Lung microvascular endothelial cell (primary cell): ENCODE measurements at places on chromosomes 13 and 19. TPM values are rescaled to one million over a fixed set of nuclear protein-coding genes. Genes with fewer than 3 reads are reported as not detected.

DNA sequence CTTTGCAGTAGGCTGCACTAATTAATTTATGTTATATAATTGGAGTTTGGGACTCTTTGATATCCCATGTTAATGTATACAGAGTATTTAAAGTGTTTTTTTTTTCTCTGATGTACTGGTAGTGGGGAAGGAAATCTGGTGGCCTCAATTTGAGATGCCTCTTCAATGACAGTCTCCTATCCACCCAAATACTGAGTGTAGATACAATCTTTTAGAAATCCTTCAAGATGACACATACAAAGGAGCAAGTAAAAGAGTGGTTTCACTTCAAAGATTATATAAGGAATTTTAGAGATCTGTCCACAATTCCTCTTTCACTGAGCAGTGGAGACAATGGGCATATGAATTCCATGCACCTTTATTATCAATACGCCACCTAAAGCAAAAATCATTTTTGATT lies 15.1 kb downstream of the NALCN start:
- no peak for DNase-seq

DNA sequence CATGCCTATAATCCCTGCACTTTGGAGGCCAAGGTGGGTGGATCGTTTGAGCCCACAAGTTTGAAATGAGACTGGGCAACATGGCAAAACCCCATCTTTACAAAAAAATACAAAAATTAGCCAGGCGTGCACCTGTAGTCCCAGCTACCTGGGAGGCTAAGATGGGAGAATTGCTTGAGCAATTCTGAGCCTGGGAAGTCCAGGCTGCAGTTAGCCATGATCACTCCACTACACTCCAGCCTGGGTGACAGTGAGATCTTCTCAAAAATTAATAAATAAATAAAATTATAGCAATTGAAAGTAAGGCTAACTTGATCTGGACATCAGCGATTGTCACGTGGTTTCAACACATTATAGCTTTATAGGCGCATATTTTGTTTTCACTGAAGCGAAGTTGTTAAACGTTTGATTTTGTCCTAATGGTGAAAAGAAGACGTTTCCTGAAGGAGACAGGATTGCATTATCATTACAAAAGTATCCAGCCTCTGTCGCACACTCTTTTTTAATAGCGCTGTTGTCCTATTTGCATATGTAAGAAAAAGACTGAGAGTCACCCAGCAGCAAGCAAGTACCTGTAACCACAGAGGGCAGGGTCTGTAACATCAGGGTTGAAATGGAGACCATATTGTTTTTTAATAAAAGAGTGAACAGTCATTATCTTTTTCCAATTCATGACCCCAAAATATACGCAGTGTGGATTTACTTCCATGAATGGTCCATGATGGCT lies 335.7 kb downstream of the DCT start:
- no peak for DNase-seq

OR7C1 gene
- not detected in 2 replicates for total RNA-seq

LRRC63 gene
- total RNA-seq = under 0.01 TPM in 2 replicates

RNF113B gene
- not detected in 2 replicates for total RNA-seq
